ENCODE measurements at places on chromosomes 3 and 15. TPM values are rescaled to one million over a fixed set of nuclear protein-coding genes. Genes with fewer than 3 reads are reported as not detected.

AZI2 gene
- total RNA-seq, result 63.6 TPM

SCAANT1 gene
- not detected for total RNA-seq

CCDC54 gene
- not detected for total RNA-seq

AGBL1 gene
- total RNA-seq, result not detected

SNAP23 gene
- 72.5 TPM for total RNA-seq

SMAD6 gene
- 4.8 TPM for total RNA-seq

CPN2 gene
- not detected for total RNA-seq

C3orf20 gene
- not detected for total RNA-seq

SAXO2 gene
- not detected for total RNA-seq

IGF2BP2 gene
- 126 TPM for total RNA-seq

TMEM212 gene
- total RNA-seq, result not detected

GOLGA6L4 gene
- 0.83 TPM for total RNA-seq

CNTN6 gene
- not detected for total RNA-seq

MESP1 gene
- under 0.01 TPM for total RNA-seq

TIMP4 gene
- 0.56 TPM for total RNA-seq

FAH gene
- total RNA-seq, result 48.6 TPM

LRTM1 gene
- total RNA-seq, result not detected

DOCK3 gene
- under 0.01 TPM for total RNA-seq

B2M gene
- total RNA-seq, result 895 TPM

ACP3 gene
- total RNA-seq, result 0.54 TPM

PPP1R14D gene
- total RNA-seq, result not detected

KCNMB2 gene
- not detected for total RNA-seq

PLSCR4 gene
- 2.8 TPM for total RNA-seq

MELTF gene
- 0.28 TPM for total RNA-seq

CCR3 gene
- total RNA-seq, result not detected

ABCF3 gene
- 35.0 TPM for total RNA-seq

RETNLB gene
- total RNA-seq, result not detected

MFN1 gene
- total RNA-seq, result 40.3 TPM

ZKSCAN7 gene
- total RNA-seq, result 4.7 TPM

SPINT1 gene
- total RNA-seq, result 0.56 TPM

THRB gene
- total RNA-seq, result under 0.01 TPM

SLC28A2 gene
- total RNA-seq, result not detected

ZPLD1 gene
- under 0.01 TPM for total RNA-seq

FEZF2 gene
- not detected for total RNA-seq

CYP1A2 gene
- total RNA-seq, result not detected

All from IMR-90 (cell line).